Stimulated activated CD4-positive, alpha-beta T cell treated with anti-CD3 and anti-CD28 coated beads, Interleukin-12 subunit alpha, Interleukin-12 subunit beta, amount 100 ng/mL, for 4 hours (primary cell): ENCODE measurements at places on chromosomes 12 and 14.

- DNase-seq = no peak
Measured at GRCh38 chr14:38507299-38507698, 251.4 kb upstream of the CLEC14A start.

DNA sequence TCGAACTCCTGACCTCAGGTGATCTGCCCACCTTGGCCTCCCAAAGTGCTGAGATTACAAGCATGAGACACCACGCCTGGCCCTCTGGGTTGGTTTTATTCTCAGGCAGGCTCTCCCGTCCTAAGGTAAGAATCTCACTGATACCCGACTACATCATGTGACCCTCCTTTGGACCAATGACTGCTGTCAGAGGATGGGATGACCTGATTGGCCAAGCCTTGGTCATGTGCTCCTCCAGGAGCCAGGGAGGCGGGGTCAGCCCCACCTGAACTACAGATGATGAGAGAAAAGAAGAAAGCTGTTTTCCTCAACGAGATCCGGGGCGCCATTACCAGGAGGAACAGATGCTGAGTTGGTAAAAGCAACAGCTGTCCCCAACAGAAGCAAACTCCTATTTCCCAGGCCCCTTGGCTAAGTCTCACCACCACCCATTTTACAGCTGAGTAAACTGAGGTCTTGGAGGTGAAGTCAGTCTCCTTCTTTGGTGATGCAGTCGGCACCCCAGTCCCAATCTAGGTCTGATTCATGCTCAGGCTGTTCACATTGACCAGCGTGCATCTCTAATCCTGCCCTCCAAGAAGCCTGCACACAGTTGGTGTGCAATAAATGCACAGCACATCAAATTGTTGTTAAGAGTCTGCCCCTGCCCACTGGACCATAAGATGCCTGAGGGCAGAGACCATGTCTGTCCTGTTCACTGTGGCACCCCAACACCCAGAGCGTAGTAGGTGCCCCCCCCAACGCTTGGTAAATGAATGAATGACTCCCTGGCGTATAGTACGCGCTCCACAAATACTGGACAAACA is 118.8 kb downstream of the SCARB1 start:
- DNase-seq = no peak

DNA sequence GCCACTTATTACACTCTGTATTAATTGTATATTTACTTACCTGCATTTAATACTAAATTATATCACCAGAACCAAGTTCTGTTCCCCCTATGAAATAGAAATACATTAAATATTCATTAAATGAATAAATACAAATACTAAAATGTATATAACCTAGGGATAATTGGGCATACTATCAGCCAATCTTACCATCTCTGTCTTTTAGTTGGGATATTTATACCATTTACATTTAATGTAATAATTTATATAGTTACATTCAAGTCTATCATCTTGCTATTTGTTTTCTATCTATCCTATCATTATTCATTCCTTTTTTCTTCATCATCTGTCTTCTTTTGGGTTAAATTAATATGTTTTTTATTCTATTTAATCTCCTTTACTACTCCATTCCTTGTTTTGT is 4.1 kb upstream of the ADAMTS20 start:
- no peak for DNase-seq

GRCh38 chr14:64612021-64612380 is 62.2 kb downstream of the PPP1R36 start:
- no peak for DNase-seq

GRCh38 chr14:60346706-60347105 is 97.7 kb downstream of the PPM1A start:
- DNase-seq = no peak

DNA sequence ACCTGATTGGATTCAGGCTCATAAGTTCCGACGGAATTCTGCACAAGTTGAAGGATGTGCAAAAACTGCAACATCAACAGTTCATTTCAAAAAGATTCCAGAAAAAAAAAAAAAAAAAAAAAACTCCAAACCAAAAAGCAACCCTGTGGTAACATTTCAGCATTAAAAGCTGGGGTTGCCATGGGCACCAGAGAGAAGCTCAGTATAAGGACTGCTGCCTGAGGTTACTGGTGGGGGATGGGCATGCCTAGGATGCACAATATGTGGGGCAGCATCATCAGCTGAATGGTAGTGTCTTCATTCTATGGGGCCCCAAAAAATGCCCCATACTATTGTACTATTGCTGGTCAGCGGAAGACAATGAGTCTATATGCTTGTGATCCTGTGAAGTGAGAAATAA is 44.7 kb downstream of the MBIP start:
- DNase-seq = no peak

- DNase-seq = no peak
Measured at GRCh38 chr12:113782873-113783272, 183.3 kb downstream of the RBM19 start.

- no peak for DNase-seq
Measured at GRCh38 chr14:77589099-77589498, 27.3 kb downstream of the SPTLC2 start.

DNA sequence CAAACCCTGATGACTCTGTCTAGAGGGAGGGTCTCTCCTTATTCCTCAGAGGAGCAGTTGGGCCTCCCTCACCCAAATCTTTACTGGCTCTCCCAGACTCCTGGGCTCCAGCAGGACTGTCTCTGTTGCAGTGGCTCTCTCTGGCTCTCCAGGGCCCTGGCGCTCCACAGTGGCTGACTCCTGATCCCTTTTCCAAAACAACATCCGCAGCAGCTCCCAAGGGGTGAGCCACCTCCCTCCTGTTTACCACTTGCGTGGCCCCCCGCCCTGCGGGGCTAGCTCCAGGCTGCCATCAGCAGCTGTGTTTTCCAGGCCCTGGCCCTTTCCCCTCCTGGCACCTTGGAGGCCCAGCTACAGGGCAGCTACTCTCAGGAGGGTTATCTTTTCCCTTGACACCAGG is 123.5 kb downstream of the CALM1 start:
- DNase-seq = no peak

- DNase-seq = no peak
Measured at GRCh38 chr12:52193991-52194390, 2.2 kb upstream of the KRT80 start.

DNA sequence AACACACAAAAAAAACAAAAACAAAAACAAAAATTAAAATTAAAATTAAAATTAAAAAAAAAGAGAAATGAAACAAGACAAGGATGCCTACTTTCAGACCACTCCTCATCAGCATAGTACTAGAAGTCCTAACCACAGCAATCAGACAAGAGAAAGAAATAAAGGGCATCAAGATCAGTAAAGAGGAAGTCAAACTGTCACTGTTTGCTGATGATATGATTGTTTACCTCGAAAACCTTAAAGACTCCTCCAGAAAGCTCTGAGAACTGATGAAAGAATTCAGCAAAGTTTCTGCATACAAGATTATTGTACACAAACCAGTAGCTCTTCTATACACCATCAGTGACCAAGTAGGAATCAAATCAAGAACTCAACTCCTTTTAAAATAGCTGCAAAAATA is 29.2 kb downstream of the ALG10 start:
- no peak for DNase-seq

GRCh38 chr12:105946493-105946901 is 192.3 kb downstream of the NUAK1 start:
- no peak for DNase-seq

GRCh38 chr12:40336573-40337199 is 111.9 kb downstream of the LRRK2 start:
- DNase-seq = no peak

GRCh38 chr12:99984271-99985128 is at the start of gene ANKS1B:
Gene ANKS1B, minus strand, starts transcription at chr12:99984936. Its CDS starts 699 bp downstream, at chr12:99984237.
- DNase-seq = peak; percentile 3

DNA sequence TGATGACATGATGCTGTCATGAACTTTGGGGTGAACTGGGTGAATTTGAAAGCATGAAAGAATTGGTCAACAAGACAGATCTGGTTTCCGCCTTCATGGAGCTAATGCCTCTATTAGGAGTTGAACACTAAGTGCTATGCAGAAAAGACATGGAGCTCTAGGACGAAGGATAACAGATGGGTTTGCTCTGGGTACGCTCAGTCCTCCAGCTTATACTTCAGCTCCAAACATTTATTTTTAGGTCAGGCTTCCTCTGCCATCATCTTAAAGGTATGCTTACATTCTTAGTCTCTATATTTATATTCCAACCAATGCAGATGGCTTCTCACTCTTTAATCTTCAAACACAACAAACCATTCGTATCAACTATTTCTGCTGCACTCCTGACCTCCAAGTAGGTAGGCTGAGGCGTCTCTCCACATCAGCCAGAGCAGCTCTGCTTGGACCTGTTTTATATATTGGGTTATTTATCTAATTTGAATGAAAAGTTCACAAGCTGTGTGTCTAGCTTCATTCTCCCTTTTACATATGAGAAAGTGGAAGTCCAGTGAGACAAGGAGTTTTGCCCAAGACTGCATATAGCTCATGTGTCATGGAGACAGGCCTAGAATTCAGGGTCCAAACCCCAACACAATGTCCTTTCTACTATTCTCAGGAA is 226.3 kb downstream of the SPTSSA start:
- no peak for DNase-seq
